Naive thymus-derived CD8-positive, alpha-beta T cell (primary cell): ENCODE measurements at places on chromosomes 5 and 9.

DNA sequence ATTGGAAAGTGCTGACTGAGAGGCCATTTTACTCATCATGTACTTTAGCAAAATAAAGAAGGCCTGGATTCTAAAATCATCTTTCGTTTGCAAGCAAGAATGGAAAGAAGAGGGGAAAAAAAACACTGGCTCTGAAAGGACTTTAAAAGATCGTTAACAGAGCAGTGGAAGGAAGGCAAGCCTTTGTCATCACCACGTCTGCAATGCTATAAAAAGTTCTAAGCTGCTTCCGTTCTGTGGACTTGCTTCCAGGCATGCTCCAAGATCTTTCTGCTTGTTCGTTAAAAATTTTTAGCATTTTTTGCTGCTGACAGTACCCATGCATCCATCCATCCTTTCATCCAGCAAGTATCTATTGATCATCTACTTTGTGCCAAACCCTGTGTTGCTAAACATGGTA lies 226.5 kb downstream of the GABBR2 start:
- no peak for DNase-seq

GRCh38 chr9:127166651-127167524 lies 44.5 kb upstream of the ANGPTL2 start:
- no peak for DNase-seq

DNA sequence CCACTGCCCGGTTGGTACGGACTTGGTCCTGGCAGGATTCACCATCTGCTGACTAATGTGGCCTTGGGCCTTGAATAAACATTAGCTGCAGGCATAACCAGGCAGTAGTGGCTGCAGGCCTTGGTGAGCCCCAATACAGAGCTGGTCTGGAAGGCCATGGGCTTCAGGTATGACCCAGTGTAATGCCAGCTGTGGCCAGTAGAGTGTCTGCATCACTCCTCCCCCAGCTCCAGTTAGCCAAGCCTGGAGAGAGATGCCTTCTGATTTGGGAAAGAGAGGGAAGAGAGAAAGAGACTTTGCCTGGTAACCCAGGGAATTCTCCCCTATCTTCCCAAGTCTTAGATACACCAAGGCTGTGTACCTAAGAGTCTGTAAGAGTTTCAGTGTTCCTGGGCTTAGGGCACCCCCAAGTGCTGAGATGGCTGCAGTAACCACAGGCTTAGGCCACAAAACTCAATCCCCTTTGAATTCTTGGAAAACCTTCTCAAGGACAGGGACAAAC lies 5.6 kb upstream of the C5 start:
- no peak for DNase-seq

GRCh38 chr9:135392511-135392910 lies 87.1 kb upstream of the PPP1R26 start:
- DNase-seq: no peak

DNA sequence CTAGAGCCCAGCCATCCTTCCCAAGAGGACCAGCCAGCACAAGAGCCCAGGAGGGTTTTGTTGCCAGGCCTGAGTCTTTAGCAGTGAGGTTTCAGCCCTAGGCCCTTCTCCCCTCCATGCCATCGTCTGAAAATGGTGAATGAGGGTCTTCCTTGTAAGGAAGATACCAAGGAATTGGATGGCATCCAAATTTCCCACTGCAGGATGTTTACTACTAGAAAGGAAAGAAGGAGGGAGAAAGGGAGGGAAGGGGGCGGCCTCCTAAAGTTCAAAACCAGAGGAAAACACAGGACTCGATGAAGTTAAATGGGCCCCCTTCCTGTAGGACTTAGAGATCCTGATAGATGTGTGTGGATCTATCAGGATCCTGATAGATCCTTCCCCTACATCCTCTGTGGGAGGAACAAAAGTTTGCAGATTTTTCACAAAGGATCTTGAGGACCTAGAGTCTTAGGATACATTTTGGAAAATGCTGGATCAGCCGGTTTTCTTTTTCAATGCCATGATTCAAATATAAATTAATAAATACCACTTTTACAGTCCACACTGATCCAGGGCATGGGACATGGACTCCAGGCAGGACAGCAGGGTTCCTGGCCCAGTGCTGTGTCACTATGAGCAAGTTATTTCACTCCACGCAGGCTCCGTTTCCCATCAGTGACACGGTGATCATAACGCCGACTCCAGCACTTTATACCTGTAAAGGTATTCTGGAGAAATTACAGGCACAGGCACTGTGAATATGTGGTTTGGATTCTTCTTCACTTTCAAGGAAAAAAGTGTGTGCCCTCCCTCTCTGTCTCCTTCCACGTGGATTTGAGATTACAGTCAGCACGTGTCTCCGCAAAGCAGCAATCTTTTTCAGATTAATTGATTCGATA lies 40.9 kb downstream of the C5orf15 start:
- no peak for DNase-seq

GRCh38 chr9:78905986-78906755 lies 609.2 kb downstream of the PSAT1 start:
- no peak for DNase-seq

DNA sequence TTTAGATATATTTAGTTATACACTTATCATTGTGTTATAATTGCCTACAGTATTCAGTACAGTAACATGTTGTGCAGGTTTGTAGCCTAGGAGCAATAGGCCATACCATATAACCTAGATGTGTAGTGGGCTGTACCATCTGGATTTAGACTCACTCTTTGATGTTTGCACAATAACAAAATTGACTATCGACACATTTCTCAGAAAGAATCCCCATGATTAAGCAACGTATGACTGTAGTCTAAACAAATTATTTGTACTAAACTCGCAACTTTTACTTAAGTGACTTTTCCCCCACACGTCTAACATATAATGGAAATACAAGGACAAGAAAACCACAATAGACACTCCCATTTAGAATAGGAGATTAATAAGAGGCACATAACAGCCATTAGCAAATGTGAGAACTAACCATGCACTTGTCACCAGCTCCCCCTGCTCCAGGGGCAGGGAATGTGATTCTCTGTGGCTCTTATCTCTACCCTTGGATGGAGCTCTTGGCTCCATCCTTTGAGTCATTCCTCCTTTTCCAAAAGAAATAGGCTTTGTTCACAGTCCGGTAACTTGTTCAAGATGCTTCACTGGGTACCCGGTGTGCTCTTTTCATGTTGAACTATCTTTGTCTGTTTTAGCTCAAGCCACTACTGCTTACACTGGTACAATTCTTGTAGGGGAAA lies 8.7 kb upstream of the B4GALT1 start:
- no peak for DNase-seq

GRCh38 chr9:5052838-5053237 lies 67.8 kb downstream of the JAK2 start:
- no peak for DNase-seq

DNA sequence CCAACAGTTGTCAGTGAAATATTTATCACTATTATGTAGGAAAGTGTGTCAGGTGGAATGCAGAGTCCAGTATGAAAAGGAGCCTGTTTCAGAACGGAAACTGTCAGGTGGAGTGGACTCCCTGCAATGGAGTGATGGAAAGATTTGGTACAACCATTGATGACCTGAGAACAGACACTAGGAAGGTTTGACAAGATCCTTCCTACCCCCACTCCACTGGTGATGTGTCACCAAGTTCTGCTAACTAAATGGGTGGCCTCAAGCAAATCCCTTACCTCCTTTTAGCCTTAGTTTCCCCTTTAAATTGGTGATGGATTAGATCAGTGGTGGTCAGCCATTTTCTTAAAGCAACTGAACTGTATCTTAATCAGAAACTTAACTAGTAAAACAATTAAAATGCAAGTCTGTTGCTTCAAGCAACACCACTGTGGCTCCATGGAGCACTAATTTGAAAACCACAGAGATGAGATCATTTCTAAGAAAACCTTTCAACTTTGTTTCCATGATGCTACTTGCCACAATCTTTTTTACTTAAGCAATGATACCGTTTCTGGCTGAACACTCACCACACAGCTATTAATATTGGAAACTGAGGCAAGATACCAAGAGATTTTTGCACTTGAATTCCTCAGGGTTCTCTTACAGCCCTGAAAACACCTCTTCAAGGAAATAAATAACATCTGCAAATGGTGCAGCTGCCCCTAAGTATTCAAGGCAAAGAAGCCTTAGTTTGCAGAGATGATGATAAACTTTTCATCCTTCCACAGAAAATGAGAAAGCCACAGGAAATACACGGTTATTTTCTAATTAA lies 140.6 kb downstream of the ERCC6L2 start:
- DNase-seq: no peak

- no peak for DNase-seq
Observed at GRCh38 chr9:83154821-83155220, 91.9 kb upstream of the RASEF start.

DNA sequence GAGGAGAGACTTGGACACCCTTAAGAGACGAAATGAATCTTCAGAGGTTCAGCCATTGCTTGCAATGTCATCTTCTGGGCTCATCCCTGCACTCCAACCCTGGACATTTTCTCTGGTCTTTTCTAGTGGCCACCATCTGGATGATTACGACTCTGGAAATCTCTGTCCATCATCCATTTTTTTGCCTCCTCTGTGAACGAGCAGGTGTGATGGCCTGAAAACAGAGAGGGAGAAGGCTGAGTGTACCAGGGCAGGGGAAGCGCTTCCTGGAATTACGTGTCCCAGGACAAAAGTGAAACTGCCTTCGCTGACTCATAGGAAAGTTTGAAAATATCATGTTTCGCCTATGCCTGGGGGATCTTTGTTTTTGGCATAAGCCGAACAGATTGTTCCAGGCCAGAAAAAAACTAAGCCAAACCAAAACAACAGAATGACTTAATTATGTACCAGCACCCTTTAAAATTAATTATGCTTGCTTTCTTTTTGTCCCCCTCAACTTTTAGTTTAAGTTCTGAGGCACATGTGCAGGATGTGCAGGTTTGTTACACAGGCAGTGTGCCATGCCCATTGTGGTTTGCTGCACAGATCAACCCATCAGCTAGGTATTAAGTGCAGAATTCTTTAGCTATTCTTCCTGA lies 31.9 kb downstream of the ANKRD33B start:
- DNase-seq: no peak

DNA sequence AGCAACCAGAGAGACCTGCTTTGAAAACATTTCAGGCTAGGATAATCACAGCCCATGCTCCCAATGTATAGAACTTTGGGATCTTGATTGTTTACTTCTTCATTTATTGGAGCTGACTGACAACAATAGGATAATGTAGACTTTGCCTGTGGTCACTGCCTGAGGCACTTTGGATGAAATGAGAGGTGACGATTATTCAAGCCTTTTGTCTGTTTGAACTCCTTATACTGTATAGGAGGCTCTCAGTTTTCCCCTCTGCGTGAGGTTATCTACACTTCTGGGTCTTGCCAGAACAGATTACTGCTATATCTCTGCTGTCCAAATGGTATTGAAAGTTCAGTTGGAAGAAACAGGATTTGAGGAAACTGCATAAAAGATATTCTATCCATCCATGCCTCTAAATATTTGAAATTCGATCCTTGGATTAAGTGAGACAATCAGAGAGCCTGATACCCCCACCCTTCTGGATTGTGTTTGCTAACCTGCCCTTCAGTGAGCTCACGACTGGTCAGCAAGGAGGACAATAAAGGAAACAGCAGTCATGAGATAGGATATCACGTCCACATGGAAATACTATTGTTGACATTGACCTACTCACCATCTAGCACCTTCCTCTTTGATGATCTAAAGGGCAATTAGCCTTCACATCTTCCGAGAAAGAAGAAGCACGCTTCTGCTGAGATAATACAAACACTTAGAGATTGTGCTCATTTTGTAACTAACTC lies 98.1 kb downstream of the DOCK8 start:
- DNase-seq: no peak

DNA sequence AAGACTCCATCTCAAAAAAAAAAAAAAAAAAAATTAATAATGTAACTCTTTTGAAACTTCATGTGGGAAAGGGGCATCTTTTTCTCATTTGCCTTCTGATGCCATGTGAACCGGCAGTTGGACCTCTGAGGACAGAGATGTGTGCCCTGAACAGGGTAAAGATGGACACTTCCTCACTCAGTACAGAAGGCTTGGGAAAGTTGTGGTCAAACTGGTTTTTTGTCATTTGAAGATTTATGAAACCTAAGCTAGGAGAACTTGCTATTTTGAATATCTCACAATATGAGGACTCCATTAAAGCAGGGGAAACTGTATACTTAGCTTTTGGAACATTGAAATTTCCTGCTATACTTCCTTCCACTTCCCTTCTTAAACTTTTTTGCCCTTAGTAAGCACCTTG lies 147.5 kb upstream of the ALDH1B1 start:
- DNase-seq: no peak

GRCh38 chr9:33166231-33167083 lies 679 bp downstream of the B4GALT1 start:
- no peak for DNase-seq

- DNase-seq: no peak
Observed at GRCh38 chr9:106478312-106478711, 384.7 kb upstream of the ZNF462 start.

DNA sequence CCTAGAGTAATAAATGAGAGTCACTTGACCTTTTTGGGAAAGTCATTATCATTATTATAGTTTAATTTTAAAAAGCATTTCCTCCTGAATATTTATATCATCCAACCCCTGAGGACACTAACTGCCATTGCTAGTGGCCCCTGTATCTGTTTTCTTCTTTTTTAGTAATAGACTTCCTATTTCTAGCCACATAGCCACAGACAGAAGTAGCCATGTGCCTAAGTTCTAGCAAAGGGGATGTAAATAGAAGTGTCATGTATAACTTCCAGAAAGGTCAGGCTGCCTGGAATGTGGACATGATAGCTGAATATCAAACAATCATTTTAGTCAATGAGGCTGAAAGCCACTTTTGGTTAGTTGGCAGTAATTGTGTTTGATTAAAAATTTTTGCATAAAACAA lies 37.5 kb upstream of the IQGAP2 start:
- DNase-seq: no peak

- DNase-seq: no peak
Observed at GRCh38 chr9:135582966-135583687, 21.6 kb downstream of the PAEP start.

DNA sequence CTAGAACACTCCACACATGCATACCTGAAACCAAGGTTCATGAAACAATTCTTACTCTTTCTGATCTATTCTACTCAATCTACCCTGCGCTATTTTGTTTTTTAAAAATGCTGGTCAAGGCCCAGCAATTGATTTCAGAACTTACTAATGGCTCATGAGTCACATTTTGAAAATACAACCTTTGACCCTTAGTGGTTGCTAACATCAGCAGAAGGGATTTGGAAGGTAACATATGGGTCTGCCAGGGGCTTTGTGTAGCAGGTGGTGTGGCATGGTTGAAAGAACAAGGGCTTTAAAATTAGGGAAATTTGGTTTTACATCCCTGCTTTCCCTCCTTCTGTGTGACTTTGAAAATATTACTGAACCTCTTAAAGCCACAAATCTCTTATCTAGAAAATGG lies 101.4 kb downstream of the ATG10 start:
- DNase-seq: no peak

- DNase-seq: no peak
Observed at GRCh38 chr5:169717288-169717687, 80.2 kb downstream of the DOCK2 start.

DNA sequence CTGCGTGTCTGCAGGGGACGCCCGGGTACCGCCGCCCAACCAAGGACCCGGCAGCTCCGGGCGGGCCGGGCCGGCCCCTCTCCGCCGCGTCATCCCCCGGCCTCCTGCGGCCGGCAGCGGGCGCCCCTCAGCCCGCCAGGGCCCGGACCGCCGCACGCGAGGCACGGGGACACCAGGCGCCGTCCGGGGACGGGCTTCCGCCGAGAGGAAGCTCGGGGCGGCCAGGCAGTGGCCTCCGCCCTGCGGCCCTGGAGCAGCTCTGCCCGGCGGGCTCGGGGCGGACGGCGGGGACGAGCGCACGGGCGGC lies 373 bp downstream of the FBXW5 start:
- DNase-seq: no peak

GRCh38 chr5:16722097-16722495 lies 105.3 kb upstream of the RETREG1 start:
- no peak for DNase-seq
